ENCODE measurements at places on chromosomes 6 and 20. TPM values are rescaled to one million over a fixed set of nuclear protein-coding genes. Genes with fewer than 3 reads are reported as not detected.

The CRISP3 gene
- not detected for total RNA-seq

DNA sequence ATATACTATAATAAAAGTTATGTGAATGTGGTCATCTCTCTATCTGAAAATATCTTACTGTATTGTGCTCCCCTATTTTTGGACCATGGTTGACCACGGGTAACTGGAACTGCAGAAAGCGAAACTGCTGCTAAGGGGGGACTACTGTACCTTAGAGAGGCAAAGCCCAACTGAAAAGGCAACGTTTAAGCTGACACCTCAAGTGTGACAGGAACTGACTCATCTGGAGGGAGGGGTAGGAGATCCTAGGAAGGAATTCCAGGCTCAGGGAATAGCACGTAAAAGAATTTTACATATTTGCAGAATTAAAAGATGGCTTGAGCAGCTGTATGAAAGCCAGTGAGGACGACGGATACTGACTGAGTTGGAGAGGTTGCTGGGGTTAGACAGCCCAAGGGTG is 34.8 kb downstream of the ELOVL2 start:
- no peak for DNase-seq

- DNase-seq, result no peak
These were observed 116.9 kb downstream of the TAF4 start for GRCh38 chr20:61948586-61949362.

GRCh38 chr20:44180814-44181213 is 6.2 kb downstream of the JPH2 start:
- DNase-seq, result no peak

DNA sequence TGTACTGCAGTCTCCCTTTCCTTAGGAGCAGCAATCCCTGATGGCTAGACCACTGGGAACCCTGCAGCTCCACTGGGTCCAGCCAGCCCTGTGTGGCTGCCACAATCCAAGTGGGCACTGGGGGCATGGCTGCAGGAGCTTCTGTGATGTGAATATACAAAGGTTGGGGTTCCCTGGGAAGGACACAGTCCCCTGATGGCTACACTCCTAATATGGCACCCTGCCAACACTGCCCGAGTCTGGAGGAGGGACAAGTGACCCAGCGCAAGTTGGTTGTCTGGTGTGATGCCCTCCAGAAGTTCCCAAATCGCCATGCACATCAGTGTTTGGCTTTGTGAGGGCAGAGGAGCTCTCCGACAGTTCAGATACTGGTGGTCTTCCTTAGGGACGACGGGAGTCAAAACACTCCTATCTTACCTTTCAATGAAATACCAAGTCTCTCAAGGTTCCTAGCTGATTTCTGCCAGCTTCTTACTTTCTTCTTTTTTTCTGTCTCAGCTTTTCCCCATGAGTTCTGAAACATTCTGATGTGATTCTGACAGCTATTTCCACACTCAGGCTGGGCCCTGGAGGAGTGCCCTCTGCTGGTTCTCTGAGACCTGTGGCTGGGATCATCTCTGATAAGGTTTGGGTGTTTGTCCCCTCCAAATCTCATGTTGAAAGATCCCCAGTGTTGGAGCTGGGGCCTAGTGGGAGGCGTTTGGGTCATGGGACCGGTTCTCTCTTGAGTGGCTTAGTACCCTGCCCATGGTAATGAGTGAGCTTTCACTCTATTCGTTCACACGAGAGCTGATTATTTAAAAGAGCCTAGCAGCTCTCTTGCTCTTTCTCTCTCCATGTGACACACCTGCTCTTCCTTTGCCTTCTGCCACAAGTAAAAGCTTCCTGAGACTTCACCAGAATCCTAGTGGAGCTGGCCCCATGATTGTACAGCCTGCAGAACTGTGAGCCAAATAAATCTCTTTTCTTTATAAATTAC is 15.5 kb upstream of the ZFP57 start:
- peak; percentile 12 for DNase-seq
